ENCODE measurements at places on chromosomes 3 and 15.

DNA sequence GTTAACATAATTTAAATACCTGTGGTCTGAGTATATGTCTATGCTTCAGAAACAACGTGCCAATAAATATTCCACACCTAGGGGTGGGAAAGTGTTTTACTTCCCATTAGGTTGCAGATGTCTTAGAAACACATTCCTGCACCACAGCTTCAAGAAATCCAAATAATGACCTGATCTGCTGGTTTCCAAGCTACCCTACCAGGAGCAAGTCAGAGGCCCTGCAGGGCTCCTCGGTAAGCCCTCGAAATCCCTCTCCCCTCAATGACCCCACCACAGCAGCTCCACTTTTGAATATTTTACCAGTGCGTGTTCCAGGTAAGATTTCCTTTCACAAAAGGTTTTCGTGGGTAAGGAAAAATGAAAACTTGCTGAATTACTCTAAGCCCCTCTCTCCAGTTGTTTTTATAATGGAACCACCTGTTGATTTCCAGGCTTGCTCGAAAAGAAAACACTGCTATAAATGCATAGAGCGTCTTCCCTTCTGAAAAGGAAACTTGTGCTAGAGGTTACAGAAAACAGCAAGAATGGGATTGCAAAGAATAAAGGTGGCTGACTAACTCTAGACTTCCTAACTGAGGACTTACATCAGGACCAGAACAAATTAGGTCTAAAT, 12.6 kb downstream of the IL12A start:
- DNase-seq, result no peak

GRCh38 chr3:187125319-187126031, 13.8 kb downstream of the RPL39L start:
- no peak for DNase-seq

GRCh38 chr15:47203993-47204392, 513.3 kb upstream of the SEMA6D start:
- no peak for DNase-seq

DNA sequence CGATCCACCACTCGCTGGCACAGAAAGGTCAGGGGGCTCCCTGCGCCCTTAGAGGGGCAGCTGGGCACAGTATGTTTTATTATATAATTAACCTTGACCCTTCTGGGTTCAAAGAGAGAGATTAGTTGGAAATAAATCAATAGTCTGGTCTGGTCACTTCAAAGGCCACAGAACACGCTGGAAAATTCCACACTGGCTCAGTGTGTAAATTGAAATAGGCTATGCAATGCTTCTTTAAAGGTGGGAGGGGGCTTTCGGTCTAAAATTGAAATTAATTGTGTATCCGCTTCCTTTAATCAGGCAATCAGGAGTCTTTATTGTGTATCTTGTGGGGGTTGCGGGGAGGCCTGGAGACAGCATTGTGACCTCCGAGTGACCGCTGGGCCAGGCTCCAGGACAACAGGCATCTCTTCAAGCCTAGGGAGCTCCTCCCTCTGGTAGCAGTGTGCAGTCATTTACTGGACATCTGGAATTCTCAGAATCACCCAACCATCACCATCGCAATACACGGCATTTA, 8.0 kb downstream of the RNU5B-1 start:
- DNase-seq, result no peak

- no peak for DNase-seq
Observed at GRCh38 chr15:46636206-46636605, 1001.4 kb downstream of the SQOR start.

DNA sequence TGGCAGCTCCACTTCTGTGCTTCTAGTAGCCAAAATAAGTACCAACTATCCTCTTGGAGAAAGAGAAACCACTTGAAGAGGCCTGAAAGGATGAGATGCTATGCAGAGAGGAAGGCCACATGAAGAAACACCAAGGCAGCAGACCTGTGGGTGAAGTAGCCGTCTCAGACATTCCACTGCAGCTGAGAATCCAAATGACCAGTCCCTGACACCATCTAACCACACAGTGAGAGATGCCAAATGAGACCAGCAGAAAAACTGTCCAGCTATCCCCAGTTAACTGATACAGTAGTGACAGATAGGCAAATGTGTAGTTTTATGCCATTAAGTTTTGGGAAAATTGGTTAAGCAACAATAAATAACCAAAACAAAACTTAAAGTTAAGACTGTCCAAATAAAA, 47.9 kb upstream of the ZSCAN2 start:
- DNase-seq, result no peak

DNA sequence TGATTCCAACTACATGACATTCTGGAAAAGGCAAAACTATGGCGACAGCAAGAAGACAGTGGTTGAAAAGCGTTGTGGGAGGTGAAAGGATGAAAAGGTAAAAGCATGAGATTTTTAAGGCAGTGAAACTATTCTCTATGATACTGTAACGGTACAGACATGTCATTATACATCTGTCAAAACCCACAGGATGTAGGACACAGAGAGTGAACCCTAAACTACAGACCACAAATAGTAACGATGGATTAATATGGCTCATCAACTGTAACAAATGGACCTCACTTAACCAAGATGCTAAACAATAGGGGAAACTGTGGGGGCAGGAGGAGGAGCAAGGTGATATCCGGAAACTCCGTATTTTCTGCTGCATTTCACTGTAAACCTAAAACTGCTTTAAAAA, 39.1 kb downstream of the MYO9A start:
- DNase-seq, result peak; percentile 6

DNA sequence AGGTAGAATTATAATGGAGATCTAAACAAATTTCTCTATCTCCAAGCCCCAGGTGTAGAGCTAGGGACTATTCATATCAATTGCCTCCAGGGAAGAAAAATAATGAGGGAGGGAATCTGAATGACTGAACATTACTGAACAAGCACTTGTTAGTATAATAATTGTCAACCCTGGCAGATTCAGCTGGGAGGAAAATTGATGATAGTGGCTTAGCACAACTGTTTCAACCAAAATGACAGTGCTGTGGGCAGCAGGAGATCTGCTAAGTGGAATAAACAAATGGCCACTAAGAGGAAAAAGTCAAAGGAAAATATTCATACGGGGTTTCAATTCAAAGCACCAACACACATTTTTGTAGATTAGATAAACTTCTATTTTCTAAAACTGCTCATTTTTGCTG, 294.9 kb upstream of the ZNF385D start:
- no peak for DNase-seq

GRCh38 chr3:44076221-44076829, 165.4 kb upstream of the TOPAZ1 start:
- no peak for DNase-seq
